ENCODE measurements at places on chromosomes 5 and 9.

DNA sequence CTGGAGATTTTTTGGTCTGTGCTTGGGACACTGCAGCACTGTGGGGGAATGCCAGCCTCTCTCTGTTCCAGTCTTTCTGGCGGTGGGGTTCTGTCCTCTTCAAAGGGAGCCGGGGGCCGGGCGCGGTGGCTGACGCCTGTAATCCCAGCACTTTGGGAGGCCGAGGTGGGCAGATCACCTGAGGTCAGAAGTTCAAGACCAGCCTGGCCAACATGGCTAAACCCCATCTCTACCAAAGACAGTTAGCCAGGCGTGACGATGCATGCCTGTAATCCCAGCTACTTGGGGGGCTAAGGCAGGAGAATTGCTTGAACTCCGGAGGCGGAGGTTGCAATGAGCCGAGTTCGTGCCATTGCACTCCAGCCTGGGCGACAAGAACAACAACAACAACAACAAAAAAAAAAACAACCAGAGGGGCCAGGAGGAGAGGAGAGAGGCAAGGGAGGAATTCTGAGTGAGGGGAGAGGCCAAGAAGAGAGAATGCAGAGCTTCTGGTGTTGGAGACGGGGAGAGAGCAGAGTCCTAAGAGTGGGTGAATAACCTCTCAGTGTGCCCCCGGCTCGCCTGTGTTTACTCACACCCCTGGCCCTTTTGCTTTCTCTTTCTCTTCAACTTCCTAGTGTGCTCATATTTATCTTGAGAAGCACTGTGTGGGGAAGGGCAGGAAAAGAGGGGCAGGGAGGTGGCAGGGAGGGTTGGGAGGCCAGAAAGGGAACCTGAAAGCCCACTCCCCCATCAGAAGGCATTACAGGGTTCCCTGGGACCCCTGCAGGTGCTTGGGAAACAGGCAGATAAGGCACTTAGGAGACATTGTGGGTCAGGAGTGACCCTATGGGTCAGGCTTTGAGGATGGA is 3.2 kb upstream of the SET start:
- peak; percentile 29 for DNase-seq

DNA sequence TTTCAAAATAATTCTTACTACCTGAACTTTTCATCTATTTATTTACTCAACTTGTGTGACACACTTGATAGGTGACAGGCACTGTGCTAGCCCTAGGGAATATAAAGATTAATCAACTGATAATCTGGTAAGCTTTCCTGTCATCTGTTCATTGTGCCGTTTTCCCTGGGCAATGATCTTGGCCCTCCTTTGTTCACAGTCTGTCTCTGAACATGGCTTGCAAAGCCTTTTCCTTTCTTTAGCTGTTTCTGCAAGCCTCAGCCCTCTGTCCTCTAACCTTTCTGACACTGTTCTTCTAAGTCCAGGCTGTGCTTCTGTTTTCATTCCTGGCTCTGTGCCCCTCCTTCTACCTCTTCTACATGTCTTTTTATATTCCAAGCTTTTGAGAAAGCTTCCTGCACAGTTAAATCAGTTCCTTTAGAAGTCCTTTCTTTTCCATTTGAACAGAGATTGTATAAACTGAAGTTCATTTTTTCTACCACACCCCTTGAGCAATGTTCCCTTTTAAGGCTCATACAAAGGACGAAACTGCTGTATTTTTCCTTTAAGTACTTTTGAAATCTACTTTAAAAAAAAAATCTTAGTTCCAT is 803.0 kb upstream of the ZNF608 start:
- no peak for DNase-seq

DNA sequence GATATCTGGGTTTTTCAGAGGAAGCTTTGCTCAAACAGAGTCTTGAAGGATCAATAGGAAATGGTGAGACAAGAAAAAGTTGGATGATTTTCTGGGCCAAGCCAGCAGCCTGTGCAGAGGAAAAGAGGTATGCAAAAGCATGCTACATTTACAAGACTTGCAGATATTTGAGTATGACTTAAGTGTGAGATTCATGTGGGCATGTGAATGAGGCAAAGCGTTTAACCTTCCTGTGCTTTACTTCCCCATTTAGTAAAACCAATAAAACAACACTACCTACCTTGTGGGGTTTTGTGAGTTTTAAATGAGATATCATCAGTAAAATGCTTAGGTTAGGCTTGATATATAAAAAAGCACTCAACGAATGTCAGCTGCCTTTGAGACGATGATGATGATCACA is 58.1 kb downstream of the PIP5K1B start:
- no peak for DNase-seq

DNA sequence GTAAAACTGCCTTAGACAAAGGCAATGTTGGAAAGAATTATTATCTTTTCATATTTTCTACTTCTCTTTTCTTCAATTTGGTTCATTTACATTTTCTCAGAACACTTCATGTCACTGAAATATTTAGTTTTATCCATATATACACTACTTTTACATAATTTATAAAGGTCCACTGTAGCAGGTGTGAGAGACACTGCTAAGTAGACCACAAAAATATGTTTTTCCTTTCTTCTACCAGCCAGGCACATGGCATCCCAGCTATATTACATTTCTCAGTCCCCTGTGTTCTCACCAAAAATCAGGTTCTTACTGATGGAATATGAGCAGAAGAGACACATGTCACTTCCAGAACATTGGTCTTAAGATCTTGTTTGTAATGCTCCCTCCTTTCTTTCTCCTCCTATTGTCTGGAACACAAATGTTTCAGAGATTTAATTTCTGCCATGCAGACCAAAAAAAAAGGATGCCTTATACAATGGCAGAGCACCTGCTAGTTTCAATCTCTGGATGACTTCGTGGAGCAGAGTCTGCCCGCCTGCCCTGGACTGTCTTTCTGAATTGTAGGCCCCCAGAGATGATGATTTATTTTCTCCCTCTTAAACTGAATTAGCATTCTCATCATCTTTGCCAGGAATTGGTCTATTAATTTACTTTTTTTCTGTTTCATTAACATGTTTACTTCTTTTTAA is 125.4 kb upstream of the ACOT12 start:
- no peak for DNase-seq

GRCh38 chr9:93624977-93625376 is 48.6 kb downstream of the PHF2 start:
- no peak for DNase-seq

GRCh38 chr9:4499917-4500316 is 9.6 kb downstream of the SLC1A1 start:
- DNase-seq, result no peak

GRCh38 chr5:132215329-132215728 is 12.3 kb downstream of the P4HA2 start:
- no peak for DNase-seq

GRCh38 chr5:74595143-74595925 is 45.2 kb downstream of the ENC1 start:
- DNase-seq, result no peak

DNA sequence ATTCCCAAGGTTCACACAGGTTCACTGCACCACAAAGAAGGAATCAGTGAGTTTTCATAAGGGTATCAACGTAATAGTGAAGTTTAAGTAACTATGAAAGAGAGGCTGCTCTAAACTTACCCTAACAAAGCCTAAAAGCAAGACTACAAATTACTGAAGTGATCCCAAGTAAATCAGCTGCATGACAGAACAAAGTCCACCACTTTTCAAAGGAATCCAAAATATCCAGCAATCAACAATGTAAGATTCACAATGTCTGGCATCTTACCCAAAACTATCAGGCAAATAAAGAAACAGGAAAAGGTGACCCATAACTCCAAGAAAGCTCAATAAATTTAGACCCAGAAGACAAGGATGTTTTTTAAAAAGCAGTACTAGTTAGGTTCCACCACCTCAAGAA is 70.1 kb downstream of the GNAQ start:
- no peak for DNase-seq

DNA sequence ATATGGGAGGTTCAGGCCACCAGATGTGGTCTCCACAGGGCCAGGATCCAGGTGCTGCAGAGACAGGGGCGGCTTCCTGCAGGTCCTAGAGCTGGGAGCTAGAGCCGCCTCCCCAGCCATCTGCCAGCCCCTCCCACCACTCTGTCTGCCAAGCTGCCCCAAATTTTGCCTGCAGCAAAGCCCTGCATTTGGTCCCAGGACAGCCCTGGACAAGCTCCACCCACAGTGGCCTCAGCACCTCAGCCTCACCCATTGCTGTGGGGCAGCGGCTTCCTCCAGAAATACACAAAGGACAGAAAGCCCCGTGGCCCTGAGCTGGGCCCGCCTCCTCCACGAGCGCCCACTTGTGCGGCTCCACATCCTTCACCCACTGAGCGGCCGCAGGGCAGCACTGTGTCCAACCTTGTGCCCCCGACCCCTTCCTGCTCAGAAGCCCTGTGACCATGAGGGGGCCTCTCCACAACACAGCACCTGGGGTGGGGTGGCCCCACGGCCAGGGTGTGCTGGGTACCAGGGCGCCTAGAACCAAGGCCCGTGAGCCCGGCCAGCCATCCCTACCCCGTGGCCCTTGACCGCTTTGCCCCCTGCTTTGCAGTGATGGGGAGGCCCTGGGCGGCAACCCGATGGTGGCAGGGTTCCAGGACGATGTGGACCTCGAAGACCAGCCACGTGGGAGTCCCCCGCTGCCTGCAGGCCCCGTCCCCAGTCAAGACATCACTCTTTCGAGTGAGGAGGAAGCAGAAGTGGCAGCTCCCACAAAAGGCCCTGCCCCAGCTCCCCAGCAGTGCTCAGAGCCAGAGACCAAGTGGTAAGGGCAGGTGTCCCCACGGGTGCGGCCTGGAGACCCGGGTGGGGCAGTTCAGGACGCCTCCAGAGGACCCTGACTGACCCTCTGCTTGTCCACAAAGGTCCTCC is 3.7 kb upstream of the AJM1 start:
- DNase-seq, result no peak

DNA sequence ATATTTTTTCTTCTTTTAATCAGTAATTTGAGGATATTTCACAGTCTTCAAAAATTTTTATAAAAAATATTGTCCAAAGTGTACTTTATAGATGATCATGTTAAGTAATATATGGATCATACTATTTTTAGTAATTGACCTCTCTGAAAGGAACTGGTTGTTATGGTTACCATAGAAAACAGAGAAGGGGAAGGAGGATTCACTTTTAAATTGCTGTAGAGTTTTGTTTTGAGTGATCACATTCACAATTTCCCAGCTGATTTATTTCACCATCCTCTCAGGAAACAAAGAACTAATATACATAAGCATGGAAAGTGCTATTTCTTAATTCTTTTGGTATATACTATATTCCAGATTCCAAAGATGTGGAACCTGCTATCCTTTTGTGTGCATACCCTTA is 56.5 kb upstream of the NREP start:
- no peak for DNase-seq

DNA sequence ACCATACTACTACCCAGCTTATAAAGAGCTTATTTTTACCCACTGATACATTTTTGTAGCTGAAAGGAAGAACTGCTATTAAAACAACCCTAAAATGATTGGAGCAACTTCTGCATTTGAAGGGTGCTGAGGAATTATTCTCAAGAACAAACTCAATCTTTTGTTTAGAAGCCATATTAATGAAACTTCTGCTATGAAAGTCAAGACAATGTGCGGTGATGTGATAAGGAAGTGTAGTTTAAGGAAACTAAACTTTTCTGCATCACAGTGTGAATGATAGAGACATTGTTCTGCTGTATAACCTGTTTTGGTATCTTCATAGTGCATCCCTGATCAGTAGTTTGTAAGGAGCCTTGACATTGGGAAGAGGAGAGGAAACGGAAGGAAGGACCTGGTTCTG is 408.5 kb downstream of the TMEM38B start:
- DNase-seq, result no peak

DNA sequence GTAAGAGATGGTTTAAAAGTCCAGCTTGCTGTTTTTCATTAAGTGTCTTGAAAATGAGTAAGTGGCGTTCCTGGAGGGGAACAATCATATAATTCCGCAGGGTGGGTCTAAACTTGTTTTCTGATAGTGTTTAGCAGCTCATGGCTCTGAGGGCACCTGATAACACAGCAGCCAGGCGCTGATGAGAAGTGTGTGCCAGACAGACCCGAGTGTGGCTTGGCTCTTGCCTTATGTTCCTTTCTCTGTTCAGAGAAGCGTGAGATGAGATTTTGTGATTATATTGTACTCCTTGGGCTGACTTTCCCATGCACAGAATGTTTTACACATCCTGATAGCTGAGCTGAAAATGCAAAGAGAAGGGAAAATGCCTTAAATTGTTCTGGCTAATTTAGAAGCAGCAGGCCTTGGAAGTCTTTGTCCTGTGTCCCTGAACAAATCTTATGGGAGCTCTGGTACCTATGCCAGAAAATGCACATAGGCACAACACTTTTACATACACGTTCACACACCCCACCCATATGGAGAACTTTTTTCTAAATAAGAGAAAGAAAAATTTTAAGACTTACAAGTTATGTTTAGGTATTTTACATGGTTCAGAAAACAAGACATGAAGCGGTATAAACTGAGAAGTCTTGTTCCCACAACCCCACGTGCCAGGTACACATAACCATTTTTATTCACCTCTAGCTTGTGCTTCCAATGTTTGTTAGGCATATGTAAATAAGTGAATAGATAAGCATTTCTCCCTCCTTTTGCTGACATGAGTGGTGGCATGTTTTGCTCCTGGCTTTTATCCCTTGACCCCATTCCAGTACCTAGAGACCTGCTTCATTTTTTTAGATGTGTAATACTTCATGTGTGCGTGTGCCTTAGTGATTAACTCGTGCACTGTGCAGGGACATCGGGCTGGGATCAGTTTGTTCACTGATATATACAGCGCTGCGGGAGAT is 152.2 kb upstream of the OTULINL start:
- DNase-seq, result no peak

- DNase-seq, result no peak
Observed at GRCh38 chr5:108660291-108660690, 87.4 kb upstream of the FER start.

GRCh38 chr5:145470396-145470979 is 364.7 kb downstream of the PRELID2 start:
- no peak for DNase-seq

DNA sequence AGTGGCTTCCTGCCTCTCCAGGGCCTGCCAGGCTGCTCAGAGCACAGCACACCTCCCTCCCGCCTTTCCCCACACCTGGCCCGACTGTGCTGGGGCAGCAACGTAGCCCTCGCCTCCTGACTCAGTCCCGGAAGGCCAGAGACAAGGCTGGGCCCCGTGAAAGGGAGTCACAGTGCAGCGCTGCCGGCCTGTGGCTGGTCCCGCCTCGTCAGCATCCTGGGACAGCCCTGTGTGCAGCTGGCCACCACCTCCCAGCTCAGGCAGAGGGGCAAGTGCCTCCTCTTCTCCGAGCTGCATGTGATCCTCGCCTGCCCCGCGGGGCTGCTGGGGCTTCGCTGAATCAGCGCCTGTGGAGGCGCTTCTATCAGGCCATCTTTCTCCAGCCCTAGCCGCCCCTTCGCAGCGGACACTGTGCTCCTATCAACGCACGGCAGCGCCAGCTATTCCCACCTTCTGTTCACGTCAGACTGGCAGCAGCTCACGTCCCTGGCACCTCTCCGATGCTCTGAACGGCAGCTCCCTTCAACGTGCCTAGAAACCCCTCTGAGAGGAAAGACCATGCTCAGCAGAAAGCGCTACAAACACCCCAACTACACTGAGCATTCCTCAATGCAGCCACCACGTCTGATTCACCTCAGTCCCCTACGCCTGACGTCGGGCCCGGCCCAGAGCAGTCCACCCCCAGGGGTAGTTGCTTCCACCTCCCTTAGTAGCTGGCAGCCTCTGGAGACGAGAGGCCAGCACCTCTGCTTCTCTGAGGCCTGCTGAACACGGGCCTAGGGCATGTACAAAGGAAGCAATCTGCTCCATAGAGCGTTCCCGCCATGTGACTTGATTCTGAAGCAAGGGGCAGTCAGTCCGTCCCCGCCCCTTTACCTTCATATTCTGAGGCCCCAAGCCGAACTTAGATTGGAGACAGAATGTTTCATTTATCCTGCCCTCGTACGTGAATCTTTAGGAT is 78.8 kb downstream of the GPR21 start:
- no peak for DNase-seq

All from stimulated activated CD4-positive, alpha-beta T cell treated with anti-CD3 and anti-CD28 coated beads, TNF-alpha, amount 100 ng/mL, for 24 hours (primary cell).